Fibroblast of lung (primary cell): ENCODE measurements at places on chromosomes 3 and 15. TPM values are rescaled to one million over a fixed set of nuclear protein-coding genes. Genes with fewer than 3 reads are reported as not detected.

ROPN1 gene
- not detected in 2 replicates for total RNA-seq

DNAJA4 gene
- total RNA-seq, result 4.1 and 7.9 TPM in 2 replicates

MUC20 gene
- total RNA-seq, result under 0.01 and 0.66 TPM in 2 replicates

WDR72 gene
- not detected in 2 replicates for total RNA-seq

PPARG gene
- 14.9 and 42.8 TPM in 2 replicates for total RNA-seq

EXOG gene
- total RNA-seq, result 8.0 and 14.2 TPM in 2 replicates

SH2D7 gene
- total RNA-seq, result not detected in 2 replicates

IMPDH2 gene
- 448 and 560 TPM in 2 replicates for total RNA-seq

INSYN1 gene
- total RNA-seq, result 1.2 and 1.3 TPM in 2 replicates

BFSP2 gene
- not detected in 2 replicates for total RNA-seq

FANCD2OS gene
- total RNA-seq, result not detected in 2 replicates

CSTA gene
- total RNA-seq, result 7.9 and 16.2 TPM in 2 replicates

IL5RA gene
- total RNA-seq, result not detected in 2 replicates

LINS1 gene
- 7.3 and 7.7 TPM in 2 replicates for total RNA-seq

ITIH1 gene
- not detected in 2 replicates for total RNA-seq

CHRNA3 gene
- not detected in 2 replicates for total RNA-seq

PTPRG gene
- total RNA-seq, result 64.5 and 97.9 TPM in 2 replicates

CDHR4 gene
- under 0.01 TPM in 1 of 2 replicates, not detected in the other for total RNA-seq

PIGZ gene
- 0.51 and 0.66 TPM in 2 replicates for total RNA-seq

SFMBT1 gene
- 5.6 and 5.9 TPM in 2 replicates for total RNA-seq

MCTP2 gene
- total RNA-seq, result 5.6 and 14.5 TPM in 2 replicates

TGM4 gene
- total RNA-seq, result not detected in 2 replicates

RASSF1 gene
- 24.1 and 32.4 TPM in 2 replicates for total RNA-seq

CHRFAM7A gene
- 0.26 and 0.66 TPM in 2 replicates for total RNA-seq

ST6GAL1 gene
- total RNA-seq, result 0.83 and 1.3 TPM in 2 replicates

TTLL13 gene
- total RNA-seq, result under 0.01 TPM in 1 of 2 replicates, not detected in the other

IFRD2 gene
- 51.0 and 56.0 TPM in 2 replicates for total RNA-seq

C15orf39 gene
- total RNA-seq, result 1.3 and 2.3 TPM in 2 replicates

PCYT1A gene
- total RNA-seq, result 42.4 and 73.8 TPM in 2 replicates

GUCA1C gene
- not detected in 2 replicates for total RNA-seq

NRG4 gene
- total RNA-seq, result not detected in 2 replicates

CPLX3 gene
- total RNA-seq, result not detected in 2 replicates

GPR160 gene
- 0.50 and 0.51 TPM in 2 replicates for total RNA-seq

DUSP7 gene
- total RNA-seq, result 5.4 and 5.6 TPM in 2 replicates

ERC2 gene
- total RNA-seq, result 0.17 and 0.26 TPM in 2 replicates
